ENCODE measurements at places on chromosomes 13 and 19.

DNA sequence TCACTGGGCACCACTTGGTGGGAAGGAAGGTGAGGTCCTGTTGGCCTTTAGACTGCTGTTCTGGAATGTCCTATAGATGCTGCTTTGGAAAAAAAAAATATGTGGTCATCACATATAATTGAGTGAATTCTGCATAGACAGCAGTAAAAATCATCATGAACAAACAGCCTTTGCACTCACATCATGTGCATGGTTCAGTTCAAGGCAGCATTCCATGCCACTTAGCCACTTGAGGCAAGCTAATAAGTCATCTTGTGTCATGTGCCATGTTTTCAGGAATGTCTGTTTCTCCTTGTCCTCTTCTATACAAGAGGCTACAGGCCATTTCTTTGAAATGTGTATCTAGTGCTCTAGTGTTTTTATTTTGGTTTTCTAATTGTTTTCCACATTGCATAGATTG, 43.9 kb upstream of the TSC22D1 start:
- DNase-seq = no peak

GRCh38 chr19:19884583-19884982, 16.2 kb upstream of the ZNF93 start:
- DNase-seq = no peak

DNA sequence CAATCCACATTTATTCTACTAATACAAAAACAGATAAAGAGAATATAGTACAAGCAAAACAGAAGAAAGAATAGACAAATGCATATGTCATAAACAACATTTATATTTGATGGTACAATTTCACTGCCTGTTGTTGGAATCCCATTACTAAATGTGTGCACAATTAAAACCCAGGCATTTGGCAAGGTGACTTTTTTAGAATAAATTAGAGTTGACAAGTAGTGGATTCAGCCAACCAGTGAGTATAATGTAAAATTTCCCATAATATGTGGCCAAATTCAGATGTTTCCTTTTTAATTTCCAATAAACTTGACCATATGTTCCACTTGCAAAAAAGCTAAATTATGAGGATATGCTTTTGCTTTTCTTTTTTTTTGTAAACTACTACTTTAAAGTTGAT, 1578.8 kb downstream of the OLFM4 start:
- DNase-seq = no peak

- DNase-seq = no peak
These were observed 95.0 kb downstream of the RNF17 start for GRCh38 chr13:24858953-24859352.

DNA sequence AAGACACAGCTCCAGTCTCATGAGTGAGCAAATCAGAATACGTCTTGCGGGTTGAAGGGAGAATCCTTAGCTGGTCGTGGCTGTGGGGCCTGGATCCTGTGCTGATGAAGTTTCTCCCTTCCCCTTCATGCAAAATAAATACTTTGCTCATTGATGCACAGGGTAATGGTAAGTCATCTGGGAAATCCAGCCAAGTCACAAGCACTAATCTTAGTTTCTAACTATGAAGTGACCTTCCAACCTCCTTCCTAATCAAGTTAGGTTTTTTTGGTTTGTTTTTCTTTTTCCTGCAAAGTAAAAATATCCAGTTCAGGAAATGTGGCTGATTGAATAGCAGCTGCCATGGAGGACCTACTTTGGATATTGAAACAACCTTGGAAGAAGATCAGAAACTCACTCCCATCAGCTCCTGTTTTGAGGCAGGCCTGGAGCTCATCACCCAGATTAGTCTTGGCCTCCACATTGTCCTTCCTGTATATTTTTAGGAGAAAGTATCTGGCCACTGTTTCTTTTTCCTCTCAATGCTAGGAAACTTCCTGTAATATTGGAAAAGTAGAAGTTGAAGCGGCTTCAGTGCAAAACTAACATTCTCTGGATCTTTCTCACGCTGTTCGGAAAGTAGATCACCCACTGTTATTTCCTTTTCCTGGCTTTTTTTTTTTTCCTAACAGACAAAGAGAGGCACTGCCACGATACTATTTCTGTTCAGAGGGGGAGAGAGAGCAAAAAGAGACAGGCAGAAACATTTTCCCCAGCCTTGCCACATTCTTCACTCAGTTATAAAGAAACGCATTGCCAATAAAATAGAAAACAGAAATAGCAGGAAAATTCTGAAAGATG, 12.3 kb upstream of the ARL11 start:
- DNase-seq = no peak

- no peak for DNase-seq
These were observed 1438.1 kb downstream of the UQCRFS1 start for GRCh38 chr19:27774827-27775226.

GRCh38 chr19:10431943-10432735, 11.8 kb downstream of the PDE4A start:
- no peak for DNase-seq

GRCh38 chr19:49678985-49679770, 2.1 kb downstream of the PRMT1 start:
- no peak for DNase-seq

GRCh38 chr13:27423333-27423732, 1.1 kb upstream of the GTF3A start:
- no peak for DNase-seq

DNA sequence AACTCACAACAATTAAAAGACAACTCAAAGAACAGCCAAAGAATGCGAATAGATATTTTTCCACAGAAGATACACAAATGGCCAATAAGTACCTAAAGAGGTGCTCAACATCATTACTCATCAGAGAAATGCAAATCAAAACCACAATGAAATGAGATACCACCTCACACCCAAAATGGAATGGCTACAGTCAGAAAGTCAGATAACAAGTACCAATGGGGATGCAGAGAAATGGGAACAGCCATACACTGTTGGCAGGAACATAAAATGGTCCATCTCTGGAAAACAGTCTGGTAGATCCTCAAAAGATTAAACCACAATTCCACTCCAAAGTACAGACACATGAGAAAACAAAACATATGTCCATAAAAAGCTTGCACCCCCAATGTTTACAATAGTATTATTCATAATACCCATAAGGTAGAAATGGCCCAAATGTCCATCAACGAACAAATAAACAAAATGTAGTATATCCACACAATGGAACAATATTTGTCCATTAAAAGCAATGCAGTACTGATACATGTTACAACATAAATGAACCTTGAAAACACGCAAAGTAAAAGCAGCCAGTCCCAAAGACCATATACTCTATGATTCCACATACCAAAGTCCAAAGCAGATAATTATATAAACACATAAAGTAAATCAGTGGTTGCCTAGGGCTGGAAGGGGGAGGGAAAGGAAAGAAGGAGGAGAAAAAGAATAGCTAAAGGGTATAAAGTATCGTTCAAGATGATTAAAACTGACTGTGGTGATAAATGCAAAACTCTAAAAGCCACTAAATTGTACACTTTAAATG, 19.6 kb downstream of the USP12 start:
- DNase-seq = no peak

DNA sequence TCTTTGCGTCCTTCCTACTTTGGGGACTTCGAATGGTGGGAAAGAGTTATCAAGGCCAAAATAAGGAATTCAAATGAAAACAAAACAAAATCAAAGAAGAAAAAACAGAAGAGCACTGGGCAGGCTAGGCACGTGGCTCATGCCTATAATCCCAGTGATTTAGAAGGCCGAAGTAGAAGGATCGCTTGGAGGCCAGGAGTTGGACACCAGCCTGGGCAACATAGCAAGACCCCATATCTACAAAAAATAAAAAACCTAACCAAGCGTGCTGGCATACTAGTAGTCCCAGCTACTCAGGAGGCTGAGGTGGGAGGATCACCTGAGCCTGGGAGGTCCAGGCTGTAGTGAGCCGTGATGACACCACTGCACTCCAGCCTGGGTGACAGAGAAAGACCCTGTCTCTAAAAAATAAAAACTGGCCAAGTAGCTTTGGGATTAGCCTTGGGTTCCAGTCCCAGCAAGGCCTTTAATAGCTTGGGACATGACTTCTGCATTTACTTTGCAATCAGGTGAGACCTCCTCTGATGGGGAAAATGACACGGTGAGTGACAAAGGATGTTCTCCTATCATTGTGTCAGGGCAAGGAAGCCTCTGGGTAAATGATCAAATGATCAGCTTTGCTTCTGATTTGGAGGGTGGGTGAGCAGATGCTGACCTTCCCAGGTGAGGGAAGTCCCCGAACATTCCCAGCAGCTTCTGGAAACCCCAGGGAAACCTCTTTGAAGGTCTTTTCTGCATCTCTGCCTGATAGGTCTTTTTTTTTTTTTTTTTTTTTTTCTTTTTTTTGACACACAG, 7.1 kb downstream of the ICAM1 start:
- DNase-seq = no peak

DNA sequence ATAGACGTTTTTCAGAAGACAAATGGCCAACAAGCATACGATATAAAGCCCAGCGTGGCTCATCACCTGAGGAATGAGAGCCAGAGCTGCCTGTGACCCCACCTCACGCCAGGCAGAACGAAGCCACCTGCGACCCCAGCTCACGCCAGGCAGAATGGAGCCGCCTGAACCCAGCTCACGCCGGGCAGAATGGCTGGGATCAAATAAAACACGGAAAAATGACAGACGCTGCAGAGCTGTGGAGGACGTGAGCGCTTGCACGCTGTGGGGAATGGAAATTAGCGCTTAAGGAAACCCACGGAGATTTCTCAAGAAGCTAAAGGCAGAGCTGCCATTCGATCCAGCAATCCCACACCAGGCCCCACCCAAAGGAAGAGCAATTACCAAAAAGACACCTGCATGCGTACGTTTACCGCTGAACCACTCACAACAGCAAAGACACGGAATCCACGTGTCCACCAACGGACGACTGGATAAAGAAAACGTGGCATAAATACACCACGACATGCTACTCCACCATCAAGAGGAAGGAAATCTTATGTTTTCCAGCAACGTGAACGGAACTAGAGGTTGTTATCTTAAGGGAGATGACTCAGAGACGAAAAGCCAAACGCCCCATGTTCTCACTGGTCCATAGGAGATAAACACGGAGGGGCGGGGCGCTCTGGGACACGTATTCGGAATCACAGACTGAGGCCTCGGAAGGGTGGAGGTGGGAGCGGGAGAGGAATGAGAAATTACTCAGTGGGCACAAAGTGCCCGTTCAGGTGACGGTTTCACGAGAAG, 30.7 kb upstream of the C13orf46 start:
- no peak for DNase-seq

DNA sequence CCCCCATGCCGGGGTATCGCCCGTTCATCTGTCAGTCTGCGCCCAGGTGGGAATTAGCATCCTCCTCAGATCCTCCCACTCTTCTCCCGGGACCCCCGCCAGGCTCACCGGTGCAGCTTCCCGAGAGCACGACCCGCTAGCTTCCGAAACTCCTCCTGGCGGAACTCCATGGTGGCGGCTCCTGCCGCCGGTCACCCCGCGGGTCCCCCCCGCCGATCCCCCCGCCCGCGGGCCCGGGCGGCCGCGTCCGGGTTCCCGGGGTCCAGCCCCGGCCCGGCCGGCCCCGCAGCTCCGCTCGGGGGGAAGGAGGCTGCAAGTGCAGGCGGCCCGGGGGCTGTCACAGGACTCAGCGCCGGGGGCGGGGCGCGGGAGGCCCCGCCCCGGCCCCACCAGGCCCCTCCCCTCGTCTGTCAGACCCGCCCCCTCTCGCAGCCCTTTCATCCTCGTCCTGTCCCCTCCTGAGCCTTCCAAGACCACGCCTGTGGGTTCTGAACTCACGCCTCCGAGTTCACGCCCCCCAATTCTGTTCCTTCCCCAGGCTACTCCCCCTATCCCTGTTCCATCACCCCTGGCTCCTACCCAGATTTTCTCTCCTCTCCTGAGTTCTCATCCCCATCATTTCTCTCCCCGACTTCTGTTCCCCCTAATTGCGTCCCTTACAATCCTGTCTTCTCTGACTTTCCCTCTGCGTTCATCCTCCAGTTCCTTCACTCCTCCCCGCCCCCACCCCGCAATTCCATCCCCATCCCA, at the start of gene SLC17A7:
TSS of gene SLC17A7 (minus strand) at position 318 of the 750 bp plus-strand sequence. CDS start at position 170, 148 bp downstream.
- DNase-seq = no peak

GRCh38 chr13:104693126-104693525, 1626.9 kb upstream of the SLC10A2 start:
- DNase-seq = no peak

DNA sequence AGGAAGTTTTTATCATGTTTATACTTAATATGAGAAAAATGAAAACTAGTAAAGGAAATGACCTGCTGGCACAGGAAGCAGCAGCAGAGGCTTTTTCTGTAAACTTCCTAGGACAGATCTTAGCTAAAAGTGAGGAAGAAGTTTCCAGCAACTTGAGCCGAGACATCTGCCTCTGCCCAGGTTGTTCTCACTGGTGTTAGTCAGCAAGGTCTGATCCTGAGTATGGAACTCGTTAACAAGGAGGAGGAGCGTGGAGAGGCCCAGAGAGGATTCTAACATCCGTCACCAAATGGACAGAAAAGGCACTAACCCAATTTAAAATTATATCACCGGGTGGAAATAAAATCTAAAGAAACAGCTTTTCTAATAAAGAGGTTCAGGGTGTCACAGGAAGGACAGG, 43.6 kb downstream of the PHF11 start:
- DNase-seq = no peak

DNA sequence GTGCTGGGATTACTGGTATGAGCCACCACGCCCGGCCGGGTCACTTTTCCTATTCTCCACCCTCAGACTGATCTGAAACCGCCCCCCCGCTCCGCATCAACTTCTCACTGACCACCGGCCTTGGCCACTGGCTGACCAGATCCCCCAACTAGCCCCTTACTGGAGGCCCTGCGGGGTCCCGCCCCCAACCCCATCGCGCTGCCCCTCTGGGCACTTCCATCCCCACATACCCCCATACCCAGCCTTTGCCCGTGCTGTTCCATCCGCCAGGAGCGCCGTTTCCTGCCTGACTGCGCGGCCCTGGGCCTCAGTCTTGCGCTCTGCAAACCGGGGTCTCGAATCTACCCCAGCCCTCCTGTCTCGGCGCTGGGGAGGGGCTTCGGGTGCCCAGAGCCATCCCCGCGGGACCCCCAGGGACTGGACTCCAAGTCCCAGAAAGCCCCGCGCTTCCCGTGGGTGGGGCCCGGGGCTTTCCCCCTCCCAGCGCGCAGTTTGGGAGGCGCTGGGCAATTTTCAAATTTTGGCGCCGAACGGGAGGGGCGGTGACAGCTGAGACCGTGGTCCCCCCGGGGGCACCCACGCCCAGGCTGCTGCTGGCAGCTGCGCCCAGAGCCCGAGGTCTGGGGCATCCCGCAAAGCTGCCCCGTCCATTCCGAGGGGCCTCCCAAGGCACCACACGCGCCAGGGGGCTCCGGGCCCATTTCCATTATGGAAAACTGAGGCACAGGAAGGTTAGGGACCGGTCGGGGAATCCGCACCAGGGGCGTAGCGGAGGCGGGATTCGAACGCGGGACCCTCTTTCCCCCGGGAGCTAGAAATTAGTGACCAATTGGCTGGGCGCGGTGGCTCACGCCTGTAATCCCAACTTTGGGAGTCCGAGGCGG, 5.2 kb upstream of the LMNB2 start:
- no peak for DNase-seq

- no peak for DNase-seq
These were observed 8.1 kb upstream of the NKPD1 start for GRCh38 chr19:45168767-45169351.

GRCh38 chr13:113671066-113672001, 4.3 kb downstream of the GRK1 start:
- DNase-seq = no peak

GRCh38 chr13:26584713-26585112, 27.2 kb downstream of the WASF3 start:
- peak; percentile 55 for DNase-seq

- DNase-seq = no peak
These were observed 121.4 kb downstream of the ENOX1 start for GRCh38 chr13:43665388-43665787.

Measured in AG09309 (cell line).